Thoracic aorta (tissue), 2 donors: ENCODE measurements at places on chromosomes 5 and 9.

- no peak for DNase-seq
These were observed 141.5 kb upstream of the CDH18 start for GRCh38 chr5:20129501-20129900.

DNA sequence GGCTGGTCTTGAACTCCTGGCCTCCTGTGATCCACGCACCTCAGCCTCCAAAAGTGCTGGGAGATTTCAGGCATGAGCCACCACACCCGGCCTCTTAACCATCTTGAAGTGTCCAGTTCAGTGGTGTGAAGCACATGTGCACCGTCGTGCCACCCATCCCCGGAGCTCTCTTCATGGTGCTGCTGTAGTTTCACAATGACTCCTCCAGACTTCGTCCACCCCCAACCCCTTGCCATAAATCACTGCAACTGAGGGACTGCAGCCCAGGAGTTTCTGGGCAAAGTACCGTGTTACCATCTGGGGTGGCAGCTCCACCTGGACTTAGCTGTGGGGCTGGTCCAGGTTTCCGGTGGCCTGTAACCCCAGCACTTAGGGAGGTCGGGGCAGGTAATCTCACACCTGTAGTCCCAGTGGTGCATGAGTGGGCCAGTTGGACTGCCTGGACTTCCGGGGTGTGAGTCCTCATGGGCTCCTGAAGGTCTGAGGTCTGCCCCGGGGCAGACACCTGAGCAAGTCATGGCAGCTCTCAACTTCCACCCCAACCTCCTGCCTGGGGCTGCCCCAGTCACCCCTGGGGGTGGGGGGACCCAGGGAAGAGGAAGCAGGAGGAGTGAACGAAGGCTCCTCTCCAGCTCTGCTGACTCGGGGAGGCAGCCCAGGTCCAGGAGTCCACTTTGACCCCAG lies 6.6 kb upstream of the N4BP3 start:
- DNase-seq, result no peak

DNA sequence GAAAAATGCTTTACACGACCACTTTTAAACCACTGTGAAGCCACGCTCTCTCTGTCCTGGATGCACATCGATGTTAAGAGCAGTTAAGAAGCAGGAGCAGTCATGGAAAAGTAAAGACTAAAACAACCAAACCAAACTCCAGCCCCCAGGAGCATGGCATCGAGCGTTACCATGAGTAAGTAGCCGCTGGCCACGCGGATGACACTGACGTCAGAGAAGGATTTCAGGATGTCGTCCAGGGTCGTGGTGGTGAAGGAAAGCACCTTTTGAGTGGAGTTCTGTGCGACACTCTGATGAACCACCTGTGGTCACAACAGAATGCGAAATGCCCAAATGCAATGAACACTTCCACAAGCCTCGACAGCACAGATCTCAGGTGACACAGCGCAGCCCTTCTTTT lies 38.9 kb downstream of the PTCH1 start:
- DNase-seq, result no peak

- DNase-seq, result no peak
These were observed 68.1 kb upstream of the SPOCK1 start for GRCh38 chr5:137567226-137567625.

DNA sequence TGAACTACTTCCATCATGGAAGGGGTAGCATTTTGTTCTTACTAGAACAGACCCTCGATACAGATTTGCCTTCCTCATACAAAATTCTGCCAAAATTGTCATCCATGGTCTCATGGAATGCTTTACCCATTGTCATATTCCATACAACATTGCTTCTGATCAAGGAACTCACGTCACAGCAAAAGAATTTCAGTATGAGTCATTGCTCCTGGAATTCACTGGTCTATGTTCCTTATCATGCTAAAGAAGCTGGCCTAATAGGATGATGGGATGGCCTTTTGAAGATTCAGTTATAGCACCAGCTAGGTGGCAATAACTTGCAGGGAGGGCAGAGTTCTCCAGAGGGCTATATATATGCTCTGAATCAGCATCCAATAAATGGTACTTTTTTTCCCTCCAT lies 18.2 kb upstream of the FNIP1 start:
- no peak for DNase-seq

DNA sequence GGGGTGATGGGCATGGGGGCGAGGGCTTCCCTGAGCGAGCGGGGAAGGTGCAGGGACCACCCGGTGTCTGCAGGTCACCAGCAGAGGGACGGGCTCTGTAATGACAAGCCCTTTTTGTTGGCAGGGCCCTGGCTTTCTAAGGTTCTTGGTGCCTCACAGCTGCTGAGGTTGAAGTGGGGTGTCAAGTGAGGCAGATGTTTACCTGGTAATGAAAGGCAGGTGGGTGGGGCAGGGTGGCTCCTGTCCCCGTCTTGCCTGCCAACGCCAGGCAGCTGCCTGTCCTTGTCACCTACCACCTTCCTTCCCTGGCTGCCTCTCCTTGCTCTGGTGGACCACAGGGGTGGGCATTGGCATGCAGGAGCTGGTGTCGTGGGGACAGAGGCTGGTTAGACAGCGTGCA lies 41.0 kb upstream of the SEMA4D start:
- no peak for DNase-seq

DNA sequence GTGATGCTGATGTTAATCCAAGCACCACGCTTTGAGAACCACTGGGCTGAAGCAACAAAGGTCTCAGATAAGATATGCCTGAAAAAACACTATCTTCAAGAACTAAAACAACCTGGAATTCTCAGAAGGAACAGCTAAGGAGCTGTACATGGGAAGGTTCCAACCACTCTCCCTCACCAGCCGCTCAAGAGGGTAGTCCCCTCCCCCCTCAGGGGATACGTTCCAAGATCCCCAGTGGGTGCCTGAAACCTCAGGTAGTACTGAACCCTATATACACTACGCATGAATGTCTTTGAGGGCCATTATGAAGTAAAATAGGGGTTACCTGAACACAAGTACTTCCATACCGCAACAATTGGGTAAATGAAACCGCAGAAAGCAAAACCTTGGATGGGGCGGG lies 1.9 kb downstream of the BOD1 start:
- no peak for DNase-seq

- DNase-seq, result no peak
These were observed 681 bp upstream of the LHFPL2 start for GRCh38 chr5:78649211-78649695.

- DNase-seq, result no peak
These were observed 57.2 kb upstream of the ZFAND5 start for GRCh38 chr9:72422214-72422613.

- DNase-seq, result no peak
These were observed 267.6 kb downstream of the ISL1 start for GRCh38 chr5:51650824-51651223.

DNA sequence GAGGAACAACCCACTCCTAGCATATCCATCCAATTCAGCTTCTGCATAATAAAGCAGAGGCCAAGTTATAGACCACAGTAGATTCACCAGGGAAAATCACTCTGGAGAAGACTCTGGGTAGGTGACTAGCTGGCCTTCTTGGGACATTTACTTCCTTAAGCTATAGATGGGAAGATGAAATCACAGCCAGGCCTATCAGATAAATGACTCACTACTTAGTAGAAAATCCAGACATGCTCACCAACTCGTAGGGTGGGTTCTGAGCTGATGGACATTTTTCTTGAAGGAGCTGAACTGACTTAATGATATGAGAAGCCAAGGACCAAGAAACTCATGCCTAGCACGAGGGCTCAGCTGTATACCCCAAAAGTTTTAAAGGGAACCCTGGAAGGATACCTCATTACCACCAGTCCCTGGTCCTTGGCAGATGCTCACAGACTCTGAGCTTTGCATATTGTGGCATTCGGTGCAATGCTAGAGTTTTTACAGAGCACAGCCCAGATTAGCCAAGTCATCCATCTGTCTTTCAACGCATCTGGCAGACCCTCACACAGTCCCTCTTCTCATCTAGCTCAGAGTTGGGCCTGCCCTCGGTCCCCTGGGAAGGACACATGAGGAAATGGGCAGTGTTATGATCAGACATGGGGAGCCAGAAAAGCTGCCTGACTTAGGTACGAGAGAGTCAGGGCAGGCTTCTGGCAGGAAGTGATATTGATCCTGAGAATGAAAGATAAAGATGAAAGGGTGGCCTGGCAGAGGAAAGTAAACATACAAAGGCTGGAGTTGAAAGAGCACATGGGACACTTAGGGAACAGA lies 15.0 kb downstream of the ACSL6 start:
- no peak for DNase-seq

DNA sequence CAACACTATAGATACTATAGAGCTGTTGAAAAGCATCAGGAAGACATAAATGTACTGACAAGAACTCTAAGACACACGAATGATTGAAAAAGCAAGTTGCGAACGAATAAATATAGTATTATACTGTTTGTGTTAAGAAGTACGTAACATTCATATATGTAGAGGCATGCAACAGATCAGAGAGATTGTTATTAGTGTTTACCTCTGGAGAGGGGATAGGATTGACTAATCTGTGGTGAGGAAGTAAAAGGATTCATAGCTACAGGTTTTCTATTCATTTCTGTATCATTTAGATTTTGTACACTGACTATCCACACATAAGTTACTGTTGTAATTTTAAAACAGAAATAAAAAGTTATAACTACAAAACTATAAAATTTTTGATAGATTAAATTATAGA lies 147.6 kb upstream of the SV2C start:
- DNase-seq, result no peak

- DNase-seq, result no peak
These were observed 20.8 kb upstream of the COL15A1 start for GRCh38 chr9:98922721-98923435.

- no peak for DNase-seq
These were observed 16.6 kb downstream of the ZNF131 start for GRCh38 chr5:43137326-43137725.

DNA sequence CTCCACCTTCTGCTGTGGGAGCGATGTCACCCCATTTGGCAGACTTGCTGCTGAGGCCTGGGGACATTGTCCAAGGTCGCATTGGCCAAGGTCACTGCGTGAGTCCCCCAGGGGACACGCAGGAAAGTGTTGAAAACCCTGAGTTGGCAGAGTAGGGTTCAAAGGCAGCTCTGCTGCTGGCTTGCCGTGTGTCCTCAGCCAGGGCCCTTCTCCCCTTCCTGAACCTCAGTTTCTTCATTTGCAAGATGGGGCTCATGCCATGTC lies 14.0 kb downstream of the ASS1 start:
- DNase-seq, result no peak

DNA sequence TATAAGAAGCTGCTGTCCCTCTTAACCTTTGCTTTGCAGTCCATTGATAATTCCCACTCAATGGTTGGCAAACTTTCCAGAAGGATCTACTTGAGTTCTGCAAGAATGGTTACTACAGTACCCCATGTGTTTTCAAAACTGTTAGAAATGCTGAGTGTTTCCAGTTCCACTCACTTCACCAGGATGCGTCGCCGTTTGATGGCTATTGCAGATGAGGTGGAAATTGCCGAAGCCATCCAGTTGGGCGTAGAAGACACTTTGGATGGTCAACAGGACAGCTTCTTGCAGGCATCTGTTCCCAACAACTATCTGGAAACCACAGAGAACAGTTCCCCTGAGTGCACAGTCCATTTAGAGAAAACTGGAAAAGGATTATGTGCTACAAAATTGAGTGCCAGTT lies 27.8 kb upstream of the SETD9 start:
- DNase-seq, result no peak
